ENCODE measurements at places on chromosomes 2 and 18.

- no peak for DNase-seq
These were observed 277.5 kb downstream of the BCL11A start for GRCh38 chr2:60275958-60276357.

DNA sequence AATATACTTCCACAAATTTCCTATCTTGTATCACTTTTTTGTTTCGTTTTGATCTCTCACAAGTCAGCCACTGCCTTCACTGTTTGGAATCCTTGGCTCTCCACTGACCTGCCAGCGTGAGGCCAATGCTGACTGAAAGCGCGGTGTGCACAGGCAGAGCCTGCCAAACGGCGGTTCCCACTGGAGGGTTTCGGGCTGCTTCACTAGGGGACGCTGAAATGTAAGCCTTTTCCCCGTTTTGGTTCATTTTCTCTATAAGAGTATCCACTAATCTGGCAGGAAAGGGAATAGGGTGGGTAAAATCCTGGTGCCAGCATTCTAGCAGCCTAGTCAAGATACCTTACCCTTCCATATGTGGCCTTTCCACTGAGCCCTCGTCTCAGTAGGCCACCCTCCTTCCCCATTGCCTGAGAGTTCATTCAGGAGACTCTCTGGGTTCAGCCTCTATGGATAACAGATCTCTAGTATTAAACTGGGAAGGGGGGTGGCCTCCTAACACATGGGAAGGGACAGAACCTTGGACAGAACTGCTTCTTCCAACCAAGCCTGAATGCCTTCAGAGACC is 91.5 kb downstream of the DYM start:
- DNase-seq: no peak

- DNase-seq: no peak
These were observed 232.9 kb upstream of the STK17B start for GRCh38 chr2:196404276-196404675.

DNA sequence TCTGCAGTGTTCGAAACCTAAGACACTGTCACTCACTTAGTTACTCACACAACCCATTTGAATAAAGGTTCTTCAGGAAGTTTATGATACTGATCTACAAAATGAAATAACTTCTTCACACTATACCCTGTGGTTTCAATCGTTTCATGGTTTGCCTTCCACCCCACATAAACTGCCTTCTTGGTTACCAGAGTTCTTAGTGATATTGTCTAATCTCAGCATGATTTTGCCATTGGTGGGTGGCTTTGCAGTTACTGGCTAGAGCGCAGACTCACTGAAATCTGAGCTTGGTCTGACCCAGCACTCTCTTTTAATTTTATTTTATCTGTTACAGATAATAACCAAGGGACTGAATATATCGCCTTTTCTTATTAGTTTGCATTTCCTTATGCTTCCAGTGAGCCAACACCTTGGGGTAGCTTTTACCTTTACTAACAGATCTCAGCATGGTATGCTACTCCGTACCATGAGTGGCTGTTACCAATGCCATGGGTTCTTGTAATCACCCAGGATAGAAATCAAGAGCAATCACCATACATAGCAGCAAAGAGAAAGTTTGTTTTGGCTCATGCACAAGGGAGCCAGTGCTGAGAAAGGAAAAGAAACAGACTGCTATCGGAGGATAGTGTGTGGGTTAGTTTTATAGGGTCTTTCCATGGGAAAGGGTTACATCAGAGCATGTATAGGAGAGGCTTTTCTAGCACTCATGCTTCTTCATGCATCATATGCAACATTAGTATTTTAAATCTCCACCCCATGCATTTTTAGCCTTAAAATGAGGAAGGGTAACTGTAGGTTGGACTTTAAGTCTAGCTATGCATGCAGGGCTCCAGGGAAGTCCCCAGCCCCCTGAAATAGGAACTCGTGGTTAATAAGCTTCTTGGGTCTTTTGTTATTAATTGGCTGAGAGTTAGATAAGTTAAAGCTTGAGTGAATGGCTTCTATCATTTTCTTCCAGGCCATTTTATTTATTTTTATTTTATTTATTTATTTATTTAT is 33.3 kb downstream of the ANXA4 start:
- no peak for DNase-seq

DNA sequence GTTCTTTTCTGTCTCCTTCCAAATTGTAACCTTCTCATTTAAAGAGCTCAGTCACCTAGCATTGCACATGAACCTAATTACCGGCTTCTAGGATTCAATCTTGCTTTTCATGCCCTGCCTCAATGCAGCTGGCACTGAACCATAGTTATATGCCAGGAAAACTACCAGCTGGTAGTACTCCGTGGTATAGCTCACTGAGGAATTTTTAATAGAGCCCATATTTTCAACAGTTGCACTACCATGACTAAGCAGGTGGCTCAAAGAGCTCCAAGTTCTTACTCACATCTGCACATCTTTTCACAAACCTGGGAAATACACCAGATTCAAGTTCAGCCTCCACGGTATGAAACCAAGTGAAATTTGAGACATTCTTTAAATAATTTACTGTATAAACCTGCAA is 363.5 kb downstream of the GRB14 start:
- DNase-seq: peak; percentile 52

DNA sequence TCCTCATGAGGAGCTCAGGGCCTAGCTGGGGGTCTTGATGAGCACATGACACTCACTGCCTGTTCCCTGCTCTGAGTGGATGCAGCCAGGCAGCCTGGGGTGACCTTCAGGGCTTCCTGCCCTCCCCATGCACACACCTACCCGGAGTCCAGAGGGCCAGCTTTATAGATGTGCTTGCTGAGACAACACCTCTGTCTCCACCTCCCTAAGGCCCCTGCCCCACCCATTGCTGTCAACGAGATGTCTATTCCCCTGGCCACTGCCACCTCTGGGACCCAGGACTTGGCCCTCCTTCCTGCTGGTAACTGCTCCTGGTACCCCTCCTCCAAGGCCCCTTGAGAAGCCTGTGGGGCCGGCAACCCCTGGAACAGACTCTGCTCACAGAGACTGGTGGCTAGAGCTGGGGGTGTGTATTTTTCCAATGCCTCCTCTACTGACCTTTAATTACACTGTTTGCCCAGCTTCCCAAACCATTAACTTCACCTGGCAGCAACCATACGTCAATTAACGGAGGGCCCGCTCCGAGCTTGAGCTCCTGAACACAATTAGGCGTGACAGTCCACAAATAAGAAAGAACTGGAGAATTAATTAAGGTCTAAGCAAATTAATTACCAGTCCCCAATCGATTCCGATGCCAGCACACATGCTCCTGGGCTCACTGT is 66.3 kb downstream of the EMX1 start:
- DNase-seq: no peak

DNA sequence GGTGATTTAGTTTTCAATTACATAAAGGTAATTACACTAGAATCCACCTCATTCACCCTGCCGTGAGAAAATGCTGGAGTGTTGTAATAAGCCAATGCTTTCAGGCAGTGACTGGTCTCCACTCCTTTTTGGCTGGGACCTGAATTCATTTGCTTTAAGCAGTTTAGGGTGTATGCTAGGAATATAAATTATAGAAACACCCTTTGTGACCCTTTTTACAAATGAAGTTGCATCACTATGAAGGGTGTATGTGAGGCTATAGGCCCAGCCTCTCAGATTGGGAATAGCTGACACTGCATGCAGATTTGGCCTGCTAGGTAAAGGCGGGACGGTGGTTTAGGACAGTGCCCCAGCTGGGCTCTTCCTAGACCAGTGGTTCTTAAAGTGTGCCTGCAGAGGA is 50.8 kb upstream of the NFE2L2 start:
- DNase-seq: no peak

GRCh38 chr18:26432651-26433424 is 115.5 kb downstream of the KCTD1 start:
- no peak for DNase-seq

DNA sequence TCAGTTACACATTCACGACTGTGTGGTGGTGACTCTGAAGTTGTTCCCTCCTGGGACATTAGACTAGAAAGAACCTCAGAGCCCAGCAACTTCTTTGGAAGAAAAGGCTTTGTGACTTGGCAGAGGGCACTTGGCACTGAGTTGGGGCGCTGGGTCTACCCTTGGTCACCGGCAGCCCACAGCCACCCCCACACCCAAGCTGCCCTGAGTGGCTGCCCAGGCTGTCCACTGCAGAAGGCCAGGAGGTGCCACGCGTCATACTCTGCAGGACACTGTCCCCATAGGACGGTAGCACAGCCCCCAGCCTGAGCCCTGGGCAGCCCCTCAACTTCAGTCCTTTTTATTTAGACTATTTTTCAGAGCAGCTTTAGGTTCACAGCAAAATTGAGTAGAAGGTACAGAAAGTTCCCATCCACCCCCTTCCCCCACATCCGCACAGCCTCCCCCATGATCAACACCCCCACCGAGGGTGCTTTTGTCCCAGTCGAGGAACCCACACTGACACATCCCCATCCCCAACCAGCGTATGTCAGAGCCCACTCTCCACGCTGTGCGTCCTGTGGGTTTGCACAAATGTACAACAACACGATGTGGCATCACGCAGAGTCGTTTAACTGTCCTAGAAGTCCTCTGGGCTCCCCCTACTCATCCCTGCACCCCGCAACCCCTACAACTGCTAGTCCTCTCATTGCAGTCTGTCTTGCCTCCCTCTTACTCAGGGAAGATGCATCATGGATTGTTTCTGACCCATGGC is 1.1 kb downstream of the PRLH start:
- no peak for DNase-seq

DNA sequence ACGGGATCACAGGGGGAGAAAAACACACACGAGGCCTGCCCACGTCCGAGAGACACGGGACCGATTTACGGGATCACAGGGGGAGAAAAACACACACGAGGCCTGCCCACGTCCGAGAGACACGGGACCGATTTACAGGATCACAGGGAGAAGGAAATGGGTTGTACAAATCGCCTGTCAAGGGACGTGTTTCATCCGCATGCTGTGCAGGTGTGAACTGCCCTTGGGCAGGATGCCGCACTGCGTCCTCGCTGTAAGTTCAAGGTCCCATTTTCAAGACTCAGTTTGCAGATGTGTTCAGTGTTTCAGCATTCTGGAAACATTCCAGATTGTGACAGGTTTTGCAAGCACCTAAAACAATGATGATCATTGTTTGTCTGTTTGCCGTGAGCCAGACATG is 2.3 kb upstream of the KCNG2 start:
- DNase-seq: no peak

- DNase-seq: peak; percentile 87
These were observed 36.2 kb downstream of the WIPF1 start for GRCh38 chr2:174561283-174561971.

- no peak for DNase-seq
These were observed 177.8 kb downstream of the TMEM163 start for GRCh38 chr2:134540990-134541389.

GRCh38 chr2:214201892-214202291 is 209.0 kb upstream of the VWC2L start:
- no peak for DNase-seq

GRCh38 chr2:39304200-39304599 is 60.4 kb upstream of the CDKL4 start:
- no peak for DNase-seq

GRCh38 chr2:62266433-62267038 is 70.6 kb downstream of the B3GNT2 start:
- DNase-seq: no peak

DNA sequence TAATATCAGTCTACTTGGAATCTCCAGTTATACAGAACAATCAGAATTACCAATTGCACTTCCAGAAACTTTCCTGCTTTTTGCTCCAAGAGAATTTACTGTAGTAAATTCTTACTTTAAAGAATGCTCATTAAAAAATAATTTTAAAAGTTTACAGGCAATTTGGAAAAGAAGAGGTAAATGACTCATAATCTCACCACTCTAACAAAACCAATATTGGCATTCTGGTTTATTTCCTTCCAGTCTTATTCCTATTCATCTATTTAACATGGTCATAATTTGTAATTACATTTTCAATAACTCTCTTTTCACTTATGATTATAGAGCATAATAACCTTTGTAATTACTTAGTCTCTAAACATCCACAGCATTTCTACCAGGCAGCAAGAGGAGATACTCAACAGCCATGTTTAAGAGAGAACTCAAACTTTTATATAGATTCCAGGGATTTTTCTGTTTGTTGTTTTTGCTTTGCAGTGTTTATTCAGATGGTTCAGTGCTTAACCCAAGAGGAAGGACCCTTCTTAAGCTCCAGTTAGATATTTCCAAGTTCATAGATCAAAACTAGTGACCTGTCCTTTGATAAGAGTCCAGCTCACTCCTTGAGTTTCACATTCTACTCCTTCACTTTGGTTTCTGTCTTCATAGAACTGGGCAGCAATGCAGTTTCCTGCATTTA is 464.7 kb downstream of the TXNL1 start:
- no peak for DNase-seq

- no peak for DNase-seq
These were observed 35.2 kb downstream of the SKA1 start for GRCh38 chr18:50410008-50410407.

DNA sequence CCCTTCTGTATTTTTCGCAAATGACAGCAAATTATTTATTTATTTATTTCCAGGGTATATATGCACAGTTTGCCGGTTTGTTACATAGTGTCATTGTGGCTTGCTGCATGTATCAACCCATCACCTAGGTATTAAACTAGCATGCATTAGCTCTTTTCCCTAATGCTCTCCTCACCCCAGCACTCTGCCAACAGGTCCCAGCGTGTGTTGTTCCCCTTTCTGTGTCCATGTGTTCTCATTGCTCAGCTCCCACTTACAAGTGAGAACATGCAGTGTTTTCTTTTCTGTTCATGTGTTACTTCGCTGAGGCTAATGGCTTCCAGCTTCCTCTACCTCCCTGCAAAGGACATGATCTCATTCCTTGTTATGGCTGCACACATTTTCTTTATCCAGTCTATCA is 592.3 kb downstream of the TRIB2 start:
- no peak for DNase-seq

GRCh38 chr2:28406276-28407096 is 13.8 kb downstream of the FOSL2 start:
- DNase-seq: no peak

- DNase-seq: peak; percentile 33
These were observed 428 bp upstream of the MAP3K20 start for GRCh38 chr2:173075056-173075780.

DNA sequence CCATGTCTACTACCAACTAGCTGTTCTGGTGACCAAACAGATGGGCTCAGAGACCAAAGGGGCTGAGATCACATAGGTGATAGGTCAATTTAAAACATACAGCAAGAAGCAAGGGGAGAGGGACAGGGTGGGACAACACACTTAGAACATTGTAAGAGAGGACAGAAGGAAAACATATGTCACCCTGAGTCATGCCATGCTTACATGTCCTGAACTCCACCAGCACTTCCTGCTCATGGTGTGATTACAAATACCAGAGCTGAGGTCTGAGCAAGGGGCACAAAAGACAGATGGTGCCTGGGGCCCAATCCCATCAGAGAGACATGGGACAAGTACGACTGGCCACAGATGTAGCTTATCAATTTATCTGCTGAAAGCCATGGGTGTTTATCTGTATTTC is 28.7 kb upstream of the GALNT14 start:
- DNase-seq: no peak

Measured in NCI-H1694 treated with DMSO at 0.1 percent for 48 hours (cell line).